ENCODE measurements at places on chromosomes 16 and 17.

GRCh38 chr17:45907750-45908395 is 13.5 kb downstream of the MAPT start:
- no peak for DNase-seq

DNA sequence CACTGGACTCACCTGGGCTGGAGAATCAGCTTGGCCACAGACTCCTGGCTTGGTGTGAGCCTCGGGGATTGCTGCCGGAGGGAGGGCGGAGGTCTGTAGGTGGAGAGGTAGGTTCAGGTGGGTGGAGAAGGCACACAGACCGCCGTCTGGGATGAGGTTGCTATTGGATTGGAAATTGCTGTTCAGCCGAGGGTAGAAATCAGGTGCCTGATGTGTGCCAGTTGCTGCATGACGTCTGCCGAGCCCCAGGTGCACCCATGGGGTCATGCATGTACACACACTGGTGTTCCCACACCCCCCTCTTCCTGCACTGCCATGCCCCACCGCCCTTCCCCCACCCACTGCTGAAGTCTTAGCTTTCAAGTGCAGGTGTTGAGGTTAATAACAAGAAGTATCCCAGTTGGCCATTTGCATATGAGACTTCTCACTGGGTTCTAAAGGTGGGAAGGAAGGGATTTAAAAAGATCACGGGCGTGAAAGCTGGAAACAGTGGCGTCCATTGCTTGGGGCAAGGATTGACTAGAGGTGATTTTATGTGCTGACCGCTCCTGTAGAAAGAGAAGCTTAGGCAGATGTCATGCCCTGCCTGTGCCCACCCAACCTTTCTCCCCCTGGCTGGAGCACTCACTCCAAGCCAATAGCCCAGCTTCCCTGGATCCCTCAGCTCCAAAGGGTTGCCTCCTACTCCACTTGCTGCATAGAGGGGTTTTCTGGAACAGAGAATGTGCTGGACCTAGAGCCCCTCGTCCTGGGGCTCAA is 193.6 kb downstream of the CCDC182 start:
- DNase-seq, result peak; percentile 45

DNA sequence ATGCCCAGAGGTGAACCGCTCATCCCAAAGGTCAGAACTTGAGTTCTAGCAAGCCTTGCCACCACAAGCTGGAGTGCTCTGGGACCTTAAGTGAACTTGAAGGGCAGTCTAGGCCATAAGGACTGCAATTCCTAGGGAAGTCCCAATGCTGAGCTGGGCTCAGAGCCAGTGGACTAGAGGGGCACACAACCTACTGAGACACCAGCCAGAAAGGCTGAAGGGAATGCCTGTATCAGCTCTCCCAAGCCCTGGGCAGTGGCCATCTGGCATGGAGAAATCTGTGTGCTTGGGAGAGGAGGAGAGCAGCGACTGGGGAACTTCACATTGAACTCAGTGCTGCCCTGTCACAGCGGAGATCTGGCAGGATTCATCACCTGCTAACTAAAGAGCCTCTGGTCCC is 201.3 kb downstream of the CEP112 start:
- DNase-seq, result no peak

GRCh38 chr17:67253384-67253783 is 8.4 kb upstream of the HELZ start:
- no peak for DNase-seq

GRCh38 chr17:249236-249993 is 68.0 kb upstream of the DOC2B start:
- no peak for DNase-seq

DNA sequence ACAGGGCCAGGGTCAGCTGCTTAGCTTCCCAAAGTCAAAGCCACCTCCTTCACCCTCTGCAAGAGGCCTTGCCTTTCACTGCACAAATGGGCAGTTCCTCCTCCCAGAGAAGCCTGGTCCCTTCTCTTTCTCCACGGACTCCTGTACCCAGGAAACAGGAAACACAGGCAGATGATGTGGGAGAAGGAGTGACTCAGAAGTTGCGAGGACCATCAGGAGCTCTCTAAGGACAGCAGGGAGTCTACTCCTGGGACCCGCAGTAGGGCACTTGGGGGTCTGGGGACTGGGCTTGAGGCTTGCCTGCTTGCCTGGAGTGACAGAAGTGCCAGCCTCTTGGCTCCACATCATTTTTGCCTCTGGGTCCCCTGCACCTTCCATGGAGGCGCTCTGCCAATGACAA is 47.4 kb upstream of the KSR1 start:
- DNase-seq, result no peak

DNA sequence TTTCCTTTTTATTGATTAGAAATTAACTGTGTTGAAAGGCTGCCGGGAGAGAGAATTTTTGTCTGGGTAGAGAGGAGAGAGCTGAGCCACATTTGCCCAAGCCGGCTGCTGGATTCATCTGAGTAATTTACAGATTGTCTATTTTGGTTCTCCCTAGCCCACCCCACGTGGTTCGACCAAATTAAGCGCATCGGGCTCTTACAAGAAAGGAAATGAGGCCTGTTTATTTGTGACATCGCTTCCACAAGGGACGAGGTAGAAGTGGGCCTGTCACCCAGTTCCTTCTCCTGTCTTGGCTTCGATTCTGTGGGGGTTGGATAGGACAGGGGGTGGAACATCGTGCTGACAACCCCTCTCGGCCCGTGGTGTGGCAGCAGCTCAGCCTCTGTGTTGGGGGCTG is 42.9 kb downstream of the SYT17 start:
- no peak for DNase-seq

DNA sequence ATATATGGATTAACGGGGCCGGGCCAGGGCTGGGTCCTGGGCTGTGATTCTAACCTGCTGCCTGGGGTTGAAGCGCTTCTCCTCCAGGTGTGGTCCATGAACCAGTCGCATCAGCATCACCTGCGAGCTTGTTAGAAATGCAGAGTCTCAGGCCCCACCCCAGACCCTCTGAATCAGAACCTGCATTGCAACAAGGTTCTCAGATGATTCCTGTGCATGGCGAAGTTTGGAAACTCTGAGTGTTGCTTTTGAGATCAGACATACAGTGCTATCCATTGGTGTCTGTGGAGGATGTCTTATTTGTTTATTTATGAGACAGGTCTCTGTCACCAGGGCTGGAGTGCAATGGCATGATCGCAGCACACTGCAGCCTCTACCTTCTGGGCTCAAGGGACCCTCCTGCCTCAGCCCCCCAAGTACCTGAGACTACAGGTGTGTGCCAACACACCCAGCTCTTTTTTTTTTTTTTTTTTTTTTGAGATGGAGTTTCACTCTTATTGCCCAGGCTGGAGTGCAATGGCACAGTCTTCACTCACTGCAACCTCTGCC is 99.8 kb downstream of the PITPNC1 start:
- no peak for DNase-seq

DNA sequence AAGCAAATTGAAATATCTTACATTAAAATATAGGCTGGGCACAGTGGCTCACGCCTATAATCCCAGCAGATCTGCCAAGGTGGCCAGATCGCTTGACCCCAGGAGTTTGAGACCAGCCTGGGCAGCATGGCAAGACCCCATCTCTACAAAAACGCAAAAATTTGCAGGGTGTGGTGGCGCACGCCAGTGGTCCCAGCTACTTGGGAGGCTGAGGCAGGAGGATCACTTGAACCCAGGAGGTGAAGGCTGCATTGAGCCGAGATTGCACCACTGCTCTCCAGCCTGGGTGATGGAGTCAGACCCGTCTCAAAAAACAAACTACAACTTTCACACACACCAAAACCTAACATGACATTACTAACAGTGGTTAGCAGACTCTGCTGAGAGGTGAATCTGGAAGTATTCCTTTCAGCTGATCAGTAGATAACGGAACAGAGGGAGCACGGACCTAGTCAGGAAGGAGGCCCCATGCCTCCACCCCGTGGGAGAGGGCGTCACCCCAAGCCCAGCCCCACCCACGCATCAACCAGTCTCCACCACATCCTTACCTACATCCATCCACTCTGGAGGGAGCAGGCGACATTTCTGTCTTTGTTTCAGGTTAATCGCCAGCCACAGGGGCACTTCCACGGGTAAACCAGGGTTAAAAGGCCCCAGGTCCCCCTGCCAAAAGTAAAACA is 1.7 kb downstream of the GINS2 start:
- peak; percentile 48 for DNase-seq

GRCh38 chr17:45061606-45062205 is 589 bp downstream of the NMT1 start:
- no peak for DNase-seq

DNA sequence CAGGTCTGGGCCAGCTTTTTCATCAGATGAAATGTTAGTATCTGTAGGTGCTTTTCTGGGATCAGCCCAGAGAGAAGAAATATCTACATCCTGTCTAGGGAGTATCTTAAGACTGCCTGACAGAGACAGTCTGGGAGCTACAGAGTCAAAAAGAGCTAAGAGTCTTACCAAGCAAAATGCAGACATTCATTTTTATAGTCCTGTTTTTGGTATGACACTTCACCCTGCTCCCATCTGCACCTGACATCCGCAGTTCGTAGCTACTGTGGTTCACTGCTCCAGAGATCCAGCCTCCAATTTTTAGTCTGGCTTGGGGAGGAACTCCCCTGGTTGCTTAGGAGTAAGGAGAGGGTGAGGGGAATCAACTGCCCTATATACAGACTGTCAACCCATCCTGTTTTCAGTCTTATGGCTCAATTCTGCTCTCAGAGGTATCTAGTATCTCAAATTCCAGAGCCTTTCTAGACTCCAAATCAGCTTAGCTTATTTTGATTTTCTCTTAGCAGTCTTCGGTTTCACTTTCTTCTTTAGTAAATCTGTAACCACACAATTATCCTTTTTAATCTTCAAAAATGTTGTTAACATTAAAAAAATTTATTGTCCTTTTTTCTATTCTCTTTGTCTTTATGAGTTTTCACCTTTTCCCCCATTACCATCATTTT is 97.8 kb downstream of the TMEM100 start:
- no peak for DNase-seq

GRCh38 chr17:72661116-72661944 is 431.2 kb downstream of the SLC39A11 start:
- no peak for DNase-seq

DNA sequence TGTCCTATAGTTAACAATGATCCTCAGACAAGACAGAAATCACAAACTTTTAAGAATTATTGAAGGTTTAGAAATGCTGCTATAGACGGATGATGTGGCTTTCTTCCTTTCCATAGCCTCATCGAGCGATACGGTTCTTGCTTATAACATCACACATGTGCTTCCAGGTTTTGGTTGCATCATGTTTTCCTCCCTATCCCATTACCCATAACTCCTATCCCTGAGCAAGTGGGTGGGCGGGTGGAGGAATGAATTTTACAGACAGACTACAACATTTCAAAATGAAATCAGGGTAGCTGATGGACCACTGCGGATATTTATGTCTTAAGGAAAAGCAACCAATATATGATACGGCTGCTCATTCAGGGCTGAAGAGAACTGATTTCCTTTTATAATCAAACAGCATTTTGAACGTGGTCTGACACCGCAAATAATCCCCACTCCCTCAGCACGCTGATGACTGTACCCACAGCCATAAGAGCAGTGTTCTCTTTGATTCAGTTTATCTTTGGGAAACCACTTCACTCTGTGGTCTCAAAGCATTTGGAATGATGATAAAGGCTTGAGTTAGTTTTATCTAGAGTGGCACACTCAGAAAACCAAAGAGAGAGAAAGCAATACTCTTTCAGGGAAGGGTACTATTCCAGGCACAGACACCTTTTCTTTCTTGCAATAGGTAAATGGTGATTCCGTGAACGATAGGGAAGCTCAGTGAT is 4.6 kb upstream of the AKTIP start:
- DNase-seq, result no peak
